ENCODE measurements at places on chromosomes 16 and 17.

DNA sequence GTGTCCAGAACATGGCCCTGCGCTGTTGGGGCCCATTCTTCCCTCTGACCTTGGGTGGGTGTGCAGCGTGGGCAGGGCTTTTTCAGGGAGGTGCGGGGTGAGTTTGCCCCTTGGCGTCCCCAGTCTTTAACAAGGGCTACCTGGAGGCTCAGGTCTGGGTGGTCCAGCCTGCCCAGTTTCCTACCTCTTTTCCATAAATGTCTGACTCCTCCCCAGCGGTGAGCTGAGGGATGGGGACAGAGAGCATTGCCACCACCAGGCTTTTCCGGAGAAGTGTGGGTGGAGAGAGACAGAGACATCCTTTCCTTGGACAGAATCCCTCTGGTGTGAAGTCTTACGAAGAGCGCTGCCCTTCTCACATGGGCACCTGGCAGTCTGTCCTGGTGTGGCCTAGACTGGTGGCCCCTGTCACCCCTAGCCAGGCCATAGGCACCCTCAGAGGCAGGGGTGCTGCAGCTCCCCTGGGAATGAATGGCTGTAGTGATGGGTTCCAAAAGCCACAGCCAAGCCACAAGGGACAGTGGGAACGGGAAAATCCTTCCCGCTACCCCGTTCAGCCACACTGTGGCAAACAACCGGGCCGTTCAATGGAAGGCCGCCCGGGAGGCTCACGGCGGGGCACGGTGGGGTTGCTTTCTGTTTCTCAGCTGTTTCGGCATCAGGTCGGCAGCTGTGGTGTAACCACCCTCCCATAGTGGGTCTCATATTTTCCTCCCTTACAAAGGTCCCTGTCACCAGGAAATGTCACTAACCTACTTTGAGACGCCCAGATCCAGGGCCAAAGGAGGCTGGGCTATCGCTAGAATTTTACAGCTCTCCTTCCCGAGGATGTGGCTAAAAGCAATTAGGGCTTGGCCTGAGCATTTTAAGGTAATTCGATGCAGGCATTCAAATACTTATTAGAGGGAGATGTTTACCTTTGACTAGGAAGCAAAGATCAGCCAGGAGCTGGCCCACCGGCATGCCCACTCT lies 61.9 kb upstream of the GSE1 start:
- DNase-seq, result no peak

DNA sequence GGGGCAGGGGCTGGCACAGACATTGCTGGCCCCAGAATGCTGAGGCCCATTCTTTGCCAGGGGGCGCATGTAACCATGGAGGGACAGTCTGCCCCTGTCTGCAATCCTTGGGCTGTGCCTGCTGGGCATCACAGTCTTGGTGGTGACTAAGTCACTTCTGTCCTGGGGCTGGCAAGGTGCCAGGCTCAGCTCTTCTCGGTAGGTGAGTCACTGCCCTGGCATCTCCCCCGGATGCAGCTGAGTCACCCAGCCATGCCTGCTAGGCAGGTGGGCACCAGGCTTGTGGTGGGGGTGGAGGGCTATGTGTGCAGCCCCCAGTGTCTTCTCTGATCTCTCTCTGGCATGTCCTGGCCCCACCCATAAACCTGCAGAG lies 5.6 kb downstream of the RARA start:
- peak; percentile 83 for DNase-seq

GRCh38 chr16:50204453-50205108 lies 51.5 kb downstream of the TENT4B start:
- no peak for DNase-seq

GRCh38 chr16:50724306-50724705 lies 17.6 kb upstream of the CYLD start:
- no peak for DNase-seq

DNA sequence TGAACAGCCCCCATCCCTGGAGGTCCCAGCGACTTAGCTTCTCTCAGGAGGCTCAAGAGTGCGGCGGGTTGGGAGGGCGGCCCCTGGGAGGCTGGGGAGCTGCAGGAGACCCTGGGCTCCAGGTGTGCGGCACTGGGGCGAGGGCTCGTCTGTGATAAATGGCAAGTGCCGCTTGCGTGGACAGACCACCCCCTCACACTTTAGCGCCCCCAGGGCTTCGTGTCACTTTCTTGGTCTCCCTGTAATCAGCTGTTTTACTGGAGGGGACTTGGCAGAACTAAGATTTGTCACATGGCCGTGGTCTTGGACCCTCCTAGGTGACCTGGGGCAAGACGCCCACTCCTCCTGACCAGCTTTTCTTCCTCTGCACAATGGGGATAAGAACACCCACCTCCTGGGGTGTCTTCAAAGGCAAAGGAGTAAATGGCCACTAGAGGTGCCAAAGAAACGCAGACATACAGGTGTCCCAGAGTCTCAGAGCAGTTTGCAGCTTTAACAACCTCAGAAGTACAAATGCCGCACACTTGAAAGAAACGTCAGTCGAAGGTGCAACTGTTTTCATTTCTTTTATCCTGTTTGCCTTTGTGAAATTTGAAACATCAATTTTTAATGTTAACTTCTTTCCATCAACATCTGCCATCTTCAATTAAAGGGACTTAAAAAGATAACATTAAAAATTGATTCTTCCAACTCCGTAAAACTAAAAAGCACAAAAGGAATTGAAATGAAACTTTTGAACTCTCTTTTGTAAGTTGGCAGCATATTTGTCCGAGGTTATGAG lies 946 bp downstream of the OSGIN1 start:
- DNase-seq, result peak; percentile 19

DNA sequence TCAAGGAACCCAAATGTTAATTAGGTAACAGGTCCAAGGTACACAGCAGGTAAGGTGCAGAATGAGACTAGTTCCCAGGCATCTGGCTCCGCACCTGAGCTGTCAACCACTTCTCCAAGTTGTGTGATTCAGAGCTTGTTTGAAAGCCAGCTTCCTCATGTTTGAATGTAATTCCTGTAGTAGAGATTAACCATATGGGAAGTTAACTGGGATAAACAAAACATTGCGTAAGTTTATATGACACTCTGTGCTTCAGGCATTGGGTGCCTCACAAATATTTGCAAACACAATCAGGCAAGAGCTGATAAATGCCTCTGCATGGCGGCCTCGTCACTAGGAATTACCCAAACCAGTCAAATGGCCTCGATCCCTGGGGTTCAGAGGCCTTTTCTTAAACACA lies 27.9 kb upstream of the CPHXL start:
- DNase-seq, result no peak

DNA sequence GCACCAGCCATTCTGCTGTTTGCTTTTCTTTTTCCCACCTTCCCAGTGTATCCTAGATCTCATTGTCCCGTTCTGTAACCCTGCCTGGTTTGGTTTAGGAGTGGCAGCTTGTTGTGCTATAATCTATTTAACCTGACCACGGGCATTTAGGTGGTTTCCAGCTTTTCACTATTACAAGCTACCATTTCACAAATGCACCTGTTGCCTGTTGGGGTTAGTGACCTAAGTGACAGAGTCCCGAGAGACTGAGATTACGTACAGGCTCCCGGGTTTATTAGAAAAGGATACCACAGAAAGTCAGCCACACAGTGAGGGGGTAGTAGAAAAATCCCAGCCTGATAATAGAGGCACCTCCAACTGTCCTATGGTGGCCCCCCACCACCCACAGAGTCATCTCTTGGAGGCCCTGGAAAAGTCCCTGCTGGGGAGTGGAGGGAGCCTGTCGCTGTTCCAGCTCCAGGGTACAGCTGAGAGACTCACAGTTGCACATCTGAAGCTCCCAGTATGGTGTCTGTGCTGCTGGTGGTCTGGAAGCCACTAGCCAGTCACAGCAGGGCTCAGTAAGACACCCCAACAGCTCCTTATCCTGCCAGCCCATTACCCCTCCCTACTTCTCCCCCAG lies 21.2 kb downstream of the CLEC16A start:
- no peak for DNase-seq

GRCh38 chr17:57168695-57169094 lies 83.6 kb downstream of the AKAP1 start:
- no peak for DNase-seq

DNA sequence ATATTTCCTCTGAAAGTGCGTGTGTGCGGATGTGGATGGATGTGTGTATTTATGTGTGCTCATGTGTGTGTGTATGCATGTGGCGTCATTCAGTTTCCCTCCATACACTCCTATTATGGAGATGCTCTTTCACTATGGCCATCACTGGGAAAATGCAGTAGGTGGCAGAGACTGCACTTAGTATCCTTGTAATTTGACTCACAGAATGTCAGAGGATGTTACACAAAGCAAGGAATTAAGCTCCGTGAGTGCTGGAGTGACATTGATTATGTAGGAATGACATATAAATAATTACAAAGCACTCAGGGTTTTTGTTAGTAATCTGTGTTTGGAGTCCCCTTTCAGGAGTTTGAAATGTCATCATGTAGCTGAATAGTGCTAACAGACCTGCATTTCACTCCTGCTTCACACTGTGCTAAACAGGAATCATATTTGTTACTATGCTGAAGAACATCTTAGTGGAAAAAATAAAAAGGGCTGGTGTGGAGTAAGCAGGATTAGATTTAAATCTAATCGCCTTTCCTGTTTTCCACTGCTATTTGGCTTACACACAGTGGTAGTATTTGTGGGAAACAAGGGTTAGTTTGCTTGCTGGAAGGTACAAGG lies 59.6 kb downstream of the HS3ST4 start:
- DNase-seq, result no peak

- DNase-seq, result peak; percentile 8
These were observed 379 bp upstream of the OTOP2 start for GRCh38 chr17:74923538-74924249.

DNA sequence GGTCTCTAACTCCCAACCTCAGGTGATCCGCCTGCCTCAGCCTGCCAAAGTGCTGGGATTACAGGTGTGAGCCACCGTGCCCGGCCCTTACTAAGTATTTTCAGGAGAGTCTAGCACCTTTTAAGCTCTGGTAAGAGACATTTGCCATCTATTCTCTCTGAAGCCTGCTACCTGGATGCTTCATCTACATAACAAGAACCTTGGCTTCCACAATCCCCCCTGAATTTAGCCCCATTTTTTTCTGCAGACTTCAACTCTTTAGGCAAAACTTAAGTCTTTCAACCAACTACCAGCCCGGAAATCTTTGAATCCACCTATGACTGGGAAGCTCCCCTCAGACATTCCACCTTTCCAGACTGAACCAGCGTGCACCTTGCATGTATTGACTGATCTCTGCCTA lies 14.0 kb upstream of the UBE2I start:
- DNase-seq, result no peak

DNA sequence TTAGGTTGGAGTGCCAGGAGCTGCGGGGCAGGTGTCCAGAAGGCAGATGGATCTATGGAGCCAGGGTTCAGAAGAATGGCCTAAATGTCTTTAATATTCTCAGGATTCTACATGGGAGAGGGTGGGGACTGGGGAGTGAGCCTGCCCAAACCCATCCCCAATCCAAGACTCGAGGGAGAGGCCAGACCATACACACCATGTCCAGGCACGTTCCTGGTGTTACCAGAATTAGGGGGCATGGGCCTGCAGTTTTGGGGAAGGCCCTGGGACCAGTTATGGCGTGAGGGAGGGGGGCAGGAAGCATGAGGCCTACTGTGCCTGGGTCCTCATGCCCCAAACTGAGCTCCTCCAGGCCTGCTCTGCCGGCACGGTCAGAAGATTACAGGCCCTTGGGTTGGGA lies 1.9 kb downstream of the TAX1BP3 start:
- DNase-seq, result no peak

GRCh38 chr17:43756201-43756600 lies 2.4 kb downstream of the SOST start:
- DNase-seq, result no peak

- DNase-seq, result no peak
These were observed 504 bp downstream of the ZNF263 start for GRCh38 chr16:3283543-3284447.

GRCh38 chr17:327971-328370 lies 24.6 kb downstream of the RPH3AL start:
- no peak for DNase-seq

- DNase-seq, result no peak
These were observed 9.2 kb upstream of the SERPINF1 start for GRCh38 chr17:1752425-1753262.

GRCh38 chr17:72134608-72135394 lies 14.0 kb downstream of the SOX9 start:
- peak; percentile 78 for DNase-seq

DNA sequence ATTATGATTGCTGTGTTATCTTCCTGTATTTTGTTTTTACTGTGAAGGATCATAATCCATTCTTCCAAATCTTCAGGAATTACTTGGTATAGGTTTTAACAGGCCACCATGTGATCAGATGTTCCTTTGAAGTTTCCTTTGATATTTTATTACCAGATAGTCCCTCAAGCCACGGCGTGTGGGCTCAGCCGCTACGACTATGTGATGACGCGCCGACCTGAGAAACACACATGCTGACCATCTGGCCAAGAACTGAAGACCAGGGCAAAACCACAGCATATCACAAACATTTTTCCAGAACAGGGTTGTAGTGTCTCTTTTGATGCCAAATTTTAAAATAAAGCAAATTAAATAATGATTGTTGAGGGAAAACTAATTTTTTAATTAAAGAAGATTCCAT lies 47.3 kb downstream of the ZCCHC14 start:
- peak; percentile 81 for DNase-seq

DNA sequence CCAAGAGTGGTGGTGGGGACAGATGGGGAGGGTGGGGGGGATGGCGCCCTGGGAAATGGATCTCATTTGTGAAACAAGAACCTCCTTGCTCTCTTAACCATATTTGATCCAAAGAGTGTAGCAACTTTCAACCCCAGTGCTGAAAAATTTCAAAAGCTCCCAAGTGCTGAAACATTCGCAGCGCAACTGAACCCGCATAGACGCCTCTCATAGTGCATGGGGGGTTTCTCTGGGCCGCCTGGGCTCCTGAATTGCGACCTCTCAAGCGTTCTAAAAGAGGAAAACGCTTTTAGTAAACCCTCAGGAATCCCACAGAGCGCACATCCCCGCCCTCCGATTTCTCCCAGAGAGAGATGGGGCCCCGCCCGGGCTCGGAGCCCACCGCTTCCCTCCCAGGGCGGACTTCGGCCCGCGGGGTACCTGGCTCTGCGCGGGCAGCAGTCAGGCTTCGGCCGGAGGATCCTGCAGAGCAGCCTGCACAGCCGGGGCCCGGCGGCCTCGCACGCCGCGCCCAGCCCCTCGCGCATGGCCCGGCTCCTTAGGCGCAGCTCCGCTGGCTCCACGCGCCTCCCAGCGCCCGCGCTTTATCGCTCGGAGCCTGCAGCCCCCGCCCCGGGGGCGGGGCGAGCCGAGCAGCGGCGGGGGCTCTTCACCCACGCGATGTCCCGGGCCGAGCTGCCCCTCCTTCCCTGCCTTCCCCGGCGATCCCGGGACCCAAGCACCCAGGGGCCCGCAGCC lies 7.0 kb downstream of the NOS2 start:
- peak; percentile 3 for DNase-seq

- DNase-seq, result no peak
These were observed 30.7 kb upstream of the PIK3R6 start for GRCh38 chr17:8898126-8898525.

GRCh38 chr16:88549671-88550245 lies 20.4 kb upstream of the ZC3H18 start:
- no peak for DNase-seq

GRCh38 chr16:10577305-10578202 lies 2.8 kb downstream of the EMP2 start:
- DNase-seq, result peak; percentile 72
